ENCODE measurements at places on chromosomes 3 and 15.

DNA sequence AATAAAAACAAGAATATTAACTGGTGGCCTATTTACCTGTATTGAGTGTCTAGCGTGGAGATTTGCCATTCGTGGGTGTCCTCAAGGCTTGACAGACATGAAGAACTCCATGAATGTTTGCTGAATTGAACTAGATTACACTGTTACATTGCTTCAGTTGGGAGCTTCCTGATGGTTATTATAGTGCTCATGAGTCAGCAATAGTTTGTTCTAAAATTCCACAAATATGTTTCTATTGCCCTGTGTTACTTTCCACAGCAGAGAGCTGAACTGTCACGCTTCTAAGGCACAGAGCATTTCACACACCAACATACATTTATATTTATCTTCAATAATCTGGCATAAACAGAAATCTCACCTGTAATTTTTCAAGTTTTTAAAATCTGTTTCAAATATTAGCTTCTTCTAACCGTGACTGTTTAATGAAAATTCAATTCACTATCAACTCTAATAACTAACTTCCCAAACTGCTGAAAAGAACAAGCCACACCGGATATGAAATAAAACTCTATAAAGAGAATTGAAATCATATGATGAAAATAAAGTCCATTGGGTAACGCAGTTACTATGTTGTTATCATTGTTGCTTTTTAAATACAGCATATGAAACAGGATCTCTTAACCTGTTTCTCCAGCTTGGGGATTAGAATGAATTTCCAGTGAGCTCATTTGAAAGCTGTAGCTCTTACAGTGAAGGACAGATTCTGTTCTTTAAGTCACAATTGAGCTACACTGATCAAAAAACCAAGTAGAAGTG is 61.2 kb upstream of the MCF2L2 start:
- peak; percentile 71 for DNase-seq

DNA sequence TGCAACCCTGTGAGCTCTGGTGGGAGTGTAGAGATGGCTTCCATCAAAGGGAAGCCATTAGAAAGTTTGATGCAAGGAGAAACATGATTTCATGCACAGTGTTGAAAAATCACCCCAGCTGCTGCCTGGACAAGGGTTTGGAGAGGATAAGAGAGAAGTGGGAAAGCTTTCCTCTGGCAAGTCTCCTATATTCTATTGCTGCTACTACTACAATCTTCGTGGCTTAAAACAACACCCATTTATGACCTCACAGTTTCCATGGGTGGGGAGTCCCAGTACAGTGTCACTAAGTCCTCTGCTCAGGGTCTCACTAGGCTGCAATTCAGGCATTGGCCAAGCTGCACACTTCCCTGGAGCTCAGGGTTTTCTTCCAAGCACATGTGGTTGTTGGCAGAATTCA is 229.3 kb downstream of the TAFA4 start:
- DNase-seq, result no peak

DNA sequence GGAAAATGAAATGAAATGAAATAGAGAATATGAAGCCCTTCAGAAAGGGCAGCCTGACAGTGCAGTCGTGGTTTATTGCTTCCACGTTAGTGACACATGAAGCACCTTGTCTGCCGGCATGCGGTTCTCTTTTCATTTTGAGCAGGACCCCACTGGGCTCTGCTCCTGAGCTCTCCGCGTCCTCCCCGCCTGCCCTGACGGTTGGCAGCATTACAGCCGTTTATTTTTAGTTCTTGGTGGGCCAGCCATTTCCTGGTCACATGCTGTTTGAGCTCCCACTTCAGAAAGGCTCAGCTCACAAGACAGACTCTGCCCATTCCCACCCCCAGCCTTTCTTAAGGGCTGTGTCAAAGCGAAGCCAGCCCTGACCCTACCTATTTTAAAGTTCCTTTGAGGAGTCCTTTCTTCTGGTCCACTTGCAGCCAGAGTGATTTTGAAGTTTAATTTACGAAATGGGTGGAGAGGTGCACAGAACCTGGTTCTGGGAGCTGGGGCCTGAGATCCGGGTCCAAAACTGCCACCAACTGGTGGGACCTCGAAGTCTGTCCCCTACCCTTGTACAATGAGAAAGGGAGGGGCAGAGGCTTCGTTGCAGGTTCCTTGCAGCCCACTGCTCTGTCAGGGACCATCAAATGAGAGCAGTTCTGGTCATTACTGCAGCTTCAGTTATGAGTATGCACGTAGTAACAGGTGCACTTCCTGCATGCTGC is 60.1 kb downstream of the MGLL start:
- no peak for DNase-seq

- DNase-seq, result no peak
These were observed 466.0 kb upstream of the NR2F2 start for GRCh38 chr15:95864467-95864886.

DNA sequence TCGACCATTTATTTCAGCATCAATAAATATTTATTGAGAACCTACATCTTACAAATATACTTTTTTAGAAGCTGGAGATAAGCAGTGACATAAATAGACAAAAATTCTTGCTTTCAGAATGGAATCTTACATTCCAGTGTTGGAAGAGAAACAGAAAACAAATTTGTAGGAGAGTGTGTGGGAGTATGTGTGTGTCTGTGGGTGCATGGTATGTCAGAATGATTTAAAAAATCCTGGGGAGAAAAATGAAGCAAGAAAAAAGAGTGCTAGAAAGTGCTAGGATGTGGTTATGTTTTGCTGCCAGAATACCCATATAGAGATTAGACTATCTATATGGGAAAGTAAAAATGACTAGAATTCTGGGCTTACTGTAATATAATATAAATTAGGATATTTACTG is 561.7 kb upstream of the SGO1 start:
- DNase-seq, result peak; percentile 63

- DNase-seq, result no peak
These were observed 17.6 kb upstream of the APOD start for GRCh38 chr3:195601382-195601781.

- peak; percentile 80 for DNase-seq
These were observed 207.9 kb downstream of the ZIC1 start for GRCh38 chr3:147616998-147617619.
